ENCODE measurements at places on chromosomes 13 and 19.

GRCh38 chr13:58955546-58956385 lies 1208.0 kb downstream of the DIAPH3 start:
- DNase-seq: no peak

DNA sequence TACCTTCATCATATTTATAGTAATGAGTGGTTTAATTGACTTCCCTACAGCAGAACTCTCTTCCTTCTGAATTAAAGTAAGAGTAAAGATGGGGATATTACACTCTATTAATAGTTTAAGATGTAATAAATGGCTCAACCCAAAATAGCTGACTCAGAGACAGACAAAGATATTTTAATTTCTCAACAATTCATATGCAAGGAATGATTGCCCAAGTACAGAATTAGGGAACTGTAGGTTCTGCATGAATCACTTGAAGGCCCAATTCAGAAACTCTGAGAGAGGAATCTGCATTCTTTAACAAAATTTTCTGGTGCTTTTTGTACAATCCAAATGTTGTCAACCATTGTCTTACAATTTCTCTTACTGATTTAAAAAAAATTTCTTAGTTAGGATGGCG lies 42.9 kb upstream of the PCDH9 start:
- DNase-seq: no peak

DNA sequence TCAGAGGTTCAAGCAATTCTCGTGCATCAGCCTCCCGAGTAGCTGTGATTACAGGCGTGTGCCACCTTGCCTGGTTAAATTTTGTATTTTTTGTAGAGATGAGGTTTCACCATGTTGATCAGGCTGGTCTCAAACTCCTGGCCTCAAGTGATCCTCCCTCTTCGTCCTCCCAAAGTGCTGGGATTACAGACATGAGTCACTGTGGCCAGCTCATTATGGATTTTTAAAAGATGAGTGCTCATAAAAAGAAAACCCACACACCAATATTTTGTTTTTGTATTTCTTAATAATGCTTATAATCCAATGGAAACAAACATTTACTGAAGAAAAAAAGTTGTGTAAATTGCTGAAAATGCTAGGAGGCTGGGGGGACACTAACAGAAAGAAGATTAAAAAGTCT lies 5.0 kb upstream of the MICU2 start:
- DNase-seq: no peak

DNA sequence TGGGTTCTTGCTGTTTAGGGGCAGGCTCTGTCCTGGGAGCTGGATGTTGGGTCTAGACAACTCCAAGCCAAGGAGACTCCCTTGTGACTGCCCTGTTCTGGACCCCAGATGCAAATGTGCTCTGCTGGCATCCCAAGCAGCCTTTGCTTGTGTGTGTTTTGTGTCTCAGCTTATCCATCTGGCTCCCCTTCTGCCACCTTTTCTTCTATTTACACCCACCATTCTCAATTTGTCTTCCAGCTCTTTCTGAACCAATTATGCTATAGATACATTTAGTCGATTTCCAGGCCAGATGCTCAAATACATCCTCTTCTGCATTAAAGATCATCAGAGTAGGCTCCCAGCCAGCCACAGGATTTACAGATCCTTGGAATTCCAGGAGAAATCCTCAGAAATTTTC lies 115.0 kb upstream of the SLC7A1 start:
- no peak for DNase-seq

- no peak for DNase-seq
Measured at GRCh38 chr13:95588721-95589120, 36.2 kb downstream of the CLDN10 start.

- DNase-seq: no peak
Measured at GRCh38 chr13:80345771-80346510, 5.0 kb upstream of the SPRY2 start.

- no peak for DNase-seq
Measured at GRCh38 chr19:47447470-47448359, 24.0 kb downstream of the SLC8A2 start.

- no peak for DNase-seq
Measured at GRCh38 chr13:110910013-110910890, 4.6 kb downstream of the ANKRD10 start.

DNA sequence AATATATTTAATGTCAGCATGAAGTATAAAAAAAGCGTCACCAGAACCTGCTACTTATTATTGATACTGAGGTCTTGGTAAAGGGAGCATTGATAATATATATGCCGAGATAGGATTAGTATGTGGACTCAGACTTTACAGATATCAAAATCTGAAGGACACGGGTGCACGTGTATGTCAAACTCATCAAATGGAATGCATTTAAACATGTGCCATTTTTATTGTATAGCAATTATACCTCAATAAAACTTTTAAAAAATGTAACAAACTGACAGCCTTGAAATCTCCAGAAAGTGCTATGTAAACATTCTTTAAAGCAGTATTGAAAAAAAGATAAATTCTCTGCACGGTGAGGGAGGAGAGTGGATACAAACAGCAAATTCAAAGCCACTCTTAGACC lies 157.9 kb downstream of the RNF17 start:
- no peak for DNase-seq

DNA sequence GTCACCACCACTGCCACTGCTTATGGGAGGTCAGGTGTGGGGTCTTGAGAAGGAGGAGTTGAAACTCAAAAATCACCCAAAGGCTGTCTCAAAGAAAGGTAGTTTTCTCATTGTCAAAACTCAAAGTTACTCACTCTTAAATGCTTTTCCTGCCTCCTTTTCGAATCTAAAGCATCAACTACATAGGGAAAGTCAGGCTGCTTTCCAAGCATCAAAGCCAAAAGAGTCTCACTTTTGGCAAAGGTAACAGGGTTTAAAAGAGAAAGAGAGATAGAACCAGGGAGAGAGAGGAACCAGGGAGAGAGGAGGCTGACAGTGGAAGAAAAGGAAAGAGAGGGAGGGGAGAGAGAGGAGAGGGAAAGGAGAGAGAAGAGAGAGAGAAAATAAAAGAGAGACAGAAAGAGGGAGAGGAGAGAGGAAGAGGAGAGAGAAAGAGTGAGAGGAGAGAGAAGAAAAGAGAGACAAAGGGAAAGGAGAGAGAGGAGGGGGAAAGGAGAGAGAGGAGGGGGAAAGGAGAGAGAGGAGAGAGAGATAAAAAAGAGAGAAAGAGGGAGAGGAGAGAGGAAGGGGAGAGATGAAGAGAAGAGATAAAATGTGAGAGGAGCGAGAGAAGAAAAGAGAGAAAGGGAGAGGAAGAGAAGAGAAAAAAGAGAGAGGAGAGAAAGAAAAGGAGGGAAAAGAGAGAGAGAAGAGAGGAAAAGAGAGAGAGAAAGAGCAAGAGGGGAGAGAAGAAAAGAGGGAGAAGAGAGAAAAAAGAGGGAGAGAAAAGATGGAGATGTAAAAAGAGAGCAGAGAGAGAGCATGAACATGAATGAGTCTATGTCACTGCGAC lies 262.0 kb upstream of the TSHZ3 start:
- DNase-seq: no peak

DNA sequence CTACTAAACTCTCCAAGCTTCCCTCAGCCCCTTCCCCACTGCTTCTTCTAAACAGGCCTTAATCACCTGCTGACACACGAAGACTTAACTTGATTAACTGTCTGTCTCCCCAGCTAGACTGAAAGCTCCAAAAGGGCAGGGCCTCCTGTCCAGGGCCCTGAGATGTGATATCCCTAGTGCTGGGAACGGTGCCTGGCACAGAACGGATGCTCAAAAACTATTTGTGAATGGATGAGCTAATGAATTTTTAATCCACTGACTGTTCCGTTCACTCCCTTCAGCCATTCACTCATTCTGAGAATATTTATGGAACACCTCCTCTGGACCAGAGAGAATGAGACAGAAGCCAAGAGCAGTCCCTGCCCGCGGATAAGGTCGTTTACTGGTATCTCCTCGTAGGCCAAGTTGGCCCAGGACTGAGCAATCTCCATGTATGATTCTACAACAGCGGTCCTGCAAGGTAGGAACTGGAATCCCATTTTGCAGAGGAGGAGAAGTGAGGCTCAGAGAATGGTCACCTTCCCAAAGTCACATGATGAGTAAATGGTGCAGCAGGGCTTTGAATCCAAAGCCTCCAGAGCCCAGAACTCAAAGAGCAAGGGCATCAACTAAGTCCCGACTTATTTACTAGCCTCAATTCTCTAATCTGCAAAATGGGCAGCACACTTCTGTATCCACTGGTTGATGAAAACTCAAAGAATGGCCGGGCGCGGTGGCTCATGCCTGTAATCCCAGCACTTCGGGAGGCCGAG lies 3.4 kb downstream of the DMWD start:
- no peak for DNase-seq

GRCh38 chr13:62357887-62358645 lies 942.4 kb upstream of the PCDH20 start:
- DNase-seq: no peak

- DNase-seq: no peak
Measured at GRCh38 chr13:33722216-33722915, 95.6 kb upstream of the RFC3 start.

DNA sequence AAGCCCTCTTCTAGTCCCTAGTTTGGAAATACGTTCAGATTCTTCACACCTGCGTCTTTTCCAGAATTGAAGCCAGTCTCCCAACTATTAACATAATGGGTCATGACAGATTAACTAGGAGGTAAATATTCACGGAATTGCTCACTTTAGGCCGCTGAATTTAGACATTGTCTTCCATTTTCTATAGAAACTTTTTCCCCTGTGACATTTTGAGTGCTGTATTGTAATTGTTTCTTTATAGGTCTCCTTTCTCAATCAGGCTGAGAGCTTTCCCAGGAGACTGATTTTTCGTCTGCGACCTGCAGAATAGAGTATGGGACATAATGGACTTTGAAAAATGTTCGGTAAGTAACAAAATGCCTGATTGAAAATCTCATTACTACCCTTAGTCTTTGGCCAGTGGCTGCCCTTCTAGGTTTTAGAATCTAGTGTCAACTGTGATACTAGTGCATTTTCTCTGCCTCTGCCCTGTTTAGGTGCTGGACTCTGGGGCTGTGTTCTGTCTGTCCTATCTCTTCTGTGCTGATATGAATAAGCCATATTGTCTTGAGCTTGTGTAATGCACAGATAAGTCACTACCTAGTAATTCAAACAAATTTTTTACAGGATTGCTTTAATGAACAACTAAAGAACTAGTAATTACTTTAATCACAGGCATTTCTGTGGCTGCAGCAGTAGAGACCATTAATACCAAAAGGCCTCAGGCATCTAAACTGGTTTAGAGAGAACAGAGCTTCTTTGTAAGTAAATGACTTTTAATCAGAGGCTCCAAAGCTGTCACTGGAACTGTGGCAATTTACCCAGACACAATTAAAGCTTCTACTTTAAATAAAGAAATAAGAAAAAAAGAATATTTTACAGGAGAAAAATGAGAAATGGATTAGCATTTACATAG lies 122.4 kb upstream of the FREM2 start:
- DNase-seq: no peak

DNA sequence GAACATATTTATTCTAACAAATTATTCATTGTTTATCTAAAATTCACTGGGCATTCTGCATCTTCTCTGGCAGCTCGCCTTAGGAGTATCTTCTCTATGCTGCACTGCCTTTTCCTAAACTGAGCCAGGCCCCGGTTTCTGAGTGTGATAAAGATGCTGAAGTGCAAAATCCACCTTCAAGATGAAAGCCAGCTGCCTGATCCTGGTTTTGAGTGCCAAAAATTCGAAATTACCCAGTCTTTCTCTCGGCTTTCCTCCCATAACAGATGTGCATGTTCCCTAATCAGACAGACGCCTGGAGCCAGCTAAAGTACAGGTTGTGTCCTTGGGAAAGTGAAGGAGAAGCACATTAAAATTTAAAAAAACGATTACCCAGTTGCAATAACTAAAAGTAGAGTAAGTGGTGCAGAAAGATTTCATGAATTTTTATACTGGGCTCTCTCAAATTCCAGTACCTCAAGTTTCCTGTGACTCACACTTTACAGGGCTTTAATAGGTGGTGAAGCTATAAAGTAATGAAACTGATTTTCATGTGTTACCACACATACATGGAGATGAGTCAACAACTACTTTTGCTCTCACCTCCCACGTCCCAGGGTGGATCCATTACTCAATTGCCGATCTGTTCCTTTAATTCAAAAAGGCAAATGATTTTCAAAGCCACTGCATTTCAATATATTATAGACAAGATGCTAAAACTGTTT lies 65.0 kb upstream of the GTF2F2 start:
- DNase-seq: no peak

GRCh38 chr19:7179917-7180306 lies 110.4 kb downstream of the ZNF557 start:
- no peak for DNase-seq

DNA sequence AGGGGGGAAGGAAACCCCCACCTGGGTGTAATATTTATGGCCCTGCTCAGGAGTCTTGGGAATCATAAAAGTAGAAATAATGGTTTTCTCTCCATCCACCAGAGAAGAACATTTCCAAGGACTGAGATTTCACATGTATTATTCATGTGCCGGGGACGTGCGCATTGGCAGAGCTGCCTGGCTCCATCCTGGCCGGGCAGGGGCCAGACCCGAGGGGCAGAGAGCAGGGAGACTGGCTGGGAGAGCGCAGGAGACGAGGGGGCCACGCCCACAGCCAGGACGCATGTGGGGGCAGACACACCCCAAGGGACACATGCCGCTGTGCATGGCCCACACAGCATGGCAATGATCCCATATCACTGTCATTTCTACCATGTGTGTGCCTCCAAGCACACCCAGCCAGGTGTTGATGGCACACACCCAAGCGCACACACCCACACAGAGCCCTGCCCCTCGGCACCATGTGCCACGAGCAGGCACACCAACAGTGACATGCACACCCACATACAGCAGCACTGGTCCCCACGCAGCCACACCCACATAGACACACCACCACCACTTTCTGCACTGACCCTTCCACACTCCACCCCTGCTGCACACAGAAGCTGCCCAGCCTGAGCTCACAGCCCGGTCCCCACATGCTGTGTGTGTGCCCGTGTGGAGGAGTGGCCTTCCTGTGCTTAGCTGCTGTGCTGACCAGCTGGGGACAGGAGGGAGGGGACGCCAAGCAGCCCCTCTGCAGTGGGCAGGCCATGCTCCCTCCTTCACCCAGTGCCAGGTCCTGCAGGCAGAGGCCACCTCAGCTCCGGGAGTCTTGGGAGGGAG lies 39.3 kb downstream of the CEBPG start:
- no peak for DNase-seq

DNA sequence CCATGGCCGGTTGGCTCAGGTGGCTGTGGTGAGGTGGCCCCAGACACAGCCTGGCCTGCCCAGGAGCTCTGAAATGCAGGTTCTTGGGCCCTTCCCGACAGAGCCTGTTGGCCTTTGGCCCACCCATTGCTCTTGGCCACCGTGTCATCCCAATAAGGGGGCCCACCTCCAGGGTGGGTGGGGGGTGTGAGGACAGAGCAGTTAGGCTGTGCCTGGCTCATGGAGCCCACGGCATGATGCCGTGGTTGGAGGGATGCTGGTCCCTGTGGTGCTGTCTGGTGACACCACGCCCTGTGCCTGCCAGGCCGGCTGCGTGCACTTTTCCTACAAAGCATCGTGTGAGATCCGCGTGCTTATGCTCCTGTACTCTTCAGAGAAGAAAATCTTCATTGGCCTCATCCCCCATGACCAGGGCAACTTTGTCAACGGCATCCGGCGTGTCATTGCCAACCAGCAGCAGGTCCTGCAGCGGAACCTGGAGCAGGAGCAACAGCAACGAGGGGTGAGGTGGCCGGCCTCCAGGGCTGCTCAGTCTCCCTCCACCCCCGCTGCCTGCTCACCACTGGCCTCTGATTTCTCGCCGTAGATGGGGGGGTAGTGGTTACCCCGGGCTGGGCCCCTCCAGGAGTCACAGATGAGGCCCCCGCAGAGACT lies 7.6 kb downstream of the PNKP start:
- no peak for DNase-seq

GRCh38 chr13:65597839-65598818 lies 1632.0 kb downstream of the PCDH9 start:
- DNase-seq: no peak

Measured in GM12891 (cell line).